Kidney (tissue), 22 donors: ENCODE measurements at places on chromosomes 12 and 14. TPM values are rescaled to one million over a fixed set of nuclear protein-coding genes. Genes with fewer than 3 reads are reported as not detected.
A peak's percentile ranks its signal among the peaks of the same experiment; 100 is the strongest.

DNA sequence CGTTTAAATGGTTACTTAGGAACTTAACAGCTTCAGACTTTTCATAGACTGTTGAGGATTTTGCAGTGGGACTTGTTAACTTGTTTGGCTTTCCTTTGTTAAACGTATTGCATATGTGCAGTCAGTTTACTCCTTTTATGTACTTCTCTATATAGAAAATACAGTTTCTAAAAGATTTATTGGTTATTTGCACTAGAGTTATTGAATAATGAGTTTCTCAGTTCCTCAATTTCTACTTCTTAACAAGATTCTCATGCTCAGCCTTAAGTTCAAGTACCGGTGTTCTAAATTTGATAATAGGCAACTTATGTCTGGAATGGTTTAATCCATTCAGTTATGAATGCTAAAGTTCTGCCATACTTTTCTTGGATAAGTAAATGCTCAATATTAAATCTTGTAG, 919 bp downstream of the PSMA3 start:
- H3K36me3 ChIP-seq, result peaks cover 3% of the 10 kb centered on the region
- no peak overlapping the region for H3K27ac ChIP-seq
- H3K4me1 ChIP-seq, result peaks cover 4% of the 10 kb centered on the region

GRCh38 chr12:125162489-125163028, 97.3 kb downstream of the AACS start:
- H3K4me1 ChIP-seq, result no peaks in the 10 kb centered on the region
- no peak overlapping the region for H3K27ac ChIP-seq
- H3K27me3 ChIP-seq, result no peaks in the 10 kb centered on the region
- H3K4me3 ChIP-seq, result no peak overlapping the region
- no peaks in the 10 kb centered on the region for H3K36me3 ChIP-seq
- DNase-seq, result no peak

DNA sequence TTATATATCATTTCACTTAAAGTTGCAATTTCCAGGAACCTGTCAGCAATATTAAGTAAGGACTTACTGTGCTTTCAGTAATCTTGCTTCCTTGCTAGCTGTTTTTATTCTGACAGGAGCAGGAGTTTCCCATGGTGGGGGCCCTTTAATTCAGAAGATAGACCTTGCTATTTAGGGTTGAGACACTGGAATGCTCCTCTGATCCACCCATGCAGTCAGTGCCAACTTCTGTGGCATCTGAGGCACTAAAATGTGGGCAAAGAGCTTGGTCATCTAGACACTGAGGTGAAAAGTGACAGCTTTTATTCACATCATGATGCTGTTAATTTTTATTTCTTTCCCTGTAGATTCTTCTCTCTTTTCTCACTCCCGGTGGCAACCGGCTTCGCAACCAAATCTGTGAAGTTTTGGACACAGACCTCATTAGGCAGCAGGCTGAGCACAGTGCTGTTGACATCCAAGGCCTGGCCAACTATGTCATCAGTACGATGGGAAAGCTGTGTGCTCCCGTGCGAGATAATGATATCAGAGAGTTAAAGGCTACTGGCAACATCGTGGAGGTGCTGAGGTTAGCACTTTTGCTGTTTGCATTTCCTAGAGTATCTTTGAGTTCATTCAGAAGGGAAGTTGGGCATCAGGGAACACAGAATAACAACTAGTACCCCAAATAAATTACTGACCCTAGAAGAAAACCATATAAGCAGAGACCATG, 18.8 kb downstream of the TCP11L2 start:
- no peaks in the 10 kb centered on the region for H3K27me3 ChIP-seq
- no peaks in the 10 kb centered on the region for H3K4me1 ChIP-seq
- no peak overlapping the region for H3K4me3 ChIP-seq
- no peak overlapping the region for H3K27ac ChIP-seq

GRCh38 chr12:131002216-131002631, 48.5 kb downstream of the ADGRD1 start:
- no peak overlapping the region for H3K4me3 ChIP-seq
- H3K36me3 ChIP-seq, result no peaks in the 10 kb centered on the region
- no peak for DNase-seq
- no peaks in the 10 kb centered on the region for H3K27me3 ChIP-seq
- no peak overlapping the region for H3K27ac ChIP-seq

- H3K4me3 ChIP-seq, result no peak overlapping the region
- no peak for DNase-seq
- no peaks in the 10 kb centered on the region for H3K27me3 ChIP-seq
- no peak overlapping the region for H3K27ac ChIP-seq
Measured at GRCh38 chr14:91330856-91331255, 86.4 kb upstream of the GPR68 start.

DNA sequence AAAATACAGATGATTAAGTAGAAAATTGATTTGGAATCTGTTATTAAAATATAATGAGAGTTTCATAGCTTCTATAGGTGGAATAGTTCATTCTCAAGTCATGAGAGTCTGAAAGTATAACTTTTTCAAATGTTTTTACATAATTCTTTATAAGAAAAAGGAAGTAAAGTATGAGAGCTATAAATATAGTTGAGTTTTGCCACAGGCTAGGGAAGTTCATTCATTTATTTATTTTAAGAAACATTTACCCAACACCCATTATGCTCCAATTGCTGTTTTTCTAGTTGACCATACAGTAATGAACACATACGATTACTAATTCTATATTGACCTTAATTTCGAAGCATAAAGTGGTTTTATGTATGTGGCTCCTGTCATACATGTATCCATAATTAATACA, 24.8 kb downstream of the LRRIQ1 start:
- no peak for DNase-seq
- H3K36me3 ChIP-seq, result no peaks in the 10 kb centered on the region
- no peak overlapping the region for H3K27ac ChIP-seq
- no peaks in the 10 kb centered on the region for H3K27me3 ChIP-seq
- H3K4me1 ChIP-seq, result no peaks in the 10 kb centered on the region

DNA sequence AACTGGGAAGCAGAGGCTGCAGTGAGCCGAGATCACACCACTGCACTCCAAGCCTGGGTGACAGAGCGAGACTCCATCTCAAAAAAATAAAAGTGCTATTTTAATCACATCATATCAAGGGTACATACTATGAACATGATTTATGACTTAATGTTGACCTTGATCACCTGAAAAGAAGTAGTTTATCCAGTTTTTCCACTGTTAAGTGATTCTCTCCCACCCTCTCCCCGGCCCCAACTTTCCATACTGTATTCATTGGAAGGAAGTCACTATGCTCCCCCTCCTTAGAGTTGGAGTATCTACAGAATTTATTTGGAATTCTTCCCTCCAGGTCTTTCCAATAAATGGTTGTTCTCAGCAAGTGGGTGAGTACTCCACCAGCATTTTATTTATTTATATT, 3.0 kb upstream of the PRMT5 start:
- H3K4me1 ChIP-seq, result no peaks in the 10 kb centered on the region
- DNase-seq, result no peak
- no peak overlapping the region for H3K27ac ChIP-seq
- H3K36me3 ChIP-seq, result no peaks in the 10 kb centered on the region

DNA sequence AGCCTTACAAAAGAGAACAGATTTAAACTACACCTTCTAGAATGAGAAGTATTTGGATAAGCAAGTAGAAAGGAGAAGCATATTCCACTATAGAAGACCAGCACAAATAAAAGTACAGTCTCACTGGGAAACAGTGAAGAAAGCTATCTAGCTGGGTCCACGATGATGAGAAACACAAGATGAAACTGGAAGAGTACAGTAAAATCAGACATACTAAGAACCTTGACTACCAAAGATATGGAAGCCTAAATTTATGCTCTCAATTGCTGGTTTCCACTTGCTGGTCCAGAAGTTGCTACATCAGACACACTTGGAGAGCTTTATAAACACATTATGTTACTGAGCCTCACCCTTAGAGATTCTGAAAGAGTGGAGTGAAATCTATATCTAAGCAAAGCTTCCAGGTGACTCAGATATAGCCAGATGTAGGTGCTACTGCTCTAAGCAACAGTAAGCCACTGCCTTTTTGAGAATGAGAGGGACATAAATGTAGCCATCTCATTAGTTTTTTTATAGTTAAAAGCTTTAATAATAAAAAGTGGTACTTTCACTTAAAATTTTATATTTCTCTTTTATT, 96.3 kb upstream of the BBS10 start:
- H3K27me3 ChIP-seq, result no peaks in the 10 kb centered on the region
- no peak for DNase-seq
- no peaks in the 10 kb centered on the region for H3K4me1 ChIP-seq
- no peak overlapping the region for H3K27ac ChIP-seq

- no peak overlapping the region for H3K4me3 ChIP-seq
- peaks cover 3% of the 10 kb centered on the region for H3K4me1 ChIP-seq
- H3K27me3 ChIP-seq, result no peaks in the 10 kb centered on the region
- DNase-seq, result no peak
Measured at GRCh38 chr14:100641274-100641860, 54.1 kb upstream of the BEGAIN start.

- no peaks in the 10 kb centered on the region for H3K4me1 ChIP-seq
- peak; percentile 21 for DNase-seq
- no peaks in the 10 kb centered on the region for H3K27me3 ChIP-seq
Measured at GRCh38 chr12:115630136-115630535, 647.4 kb downstream of the MED13L start.

DNA sequence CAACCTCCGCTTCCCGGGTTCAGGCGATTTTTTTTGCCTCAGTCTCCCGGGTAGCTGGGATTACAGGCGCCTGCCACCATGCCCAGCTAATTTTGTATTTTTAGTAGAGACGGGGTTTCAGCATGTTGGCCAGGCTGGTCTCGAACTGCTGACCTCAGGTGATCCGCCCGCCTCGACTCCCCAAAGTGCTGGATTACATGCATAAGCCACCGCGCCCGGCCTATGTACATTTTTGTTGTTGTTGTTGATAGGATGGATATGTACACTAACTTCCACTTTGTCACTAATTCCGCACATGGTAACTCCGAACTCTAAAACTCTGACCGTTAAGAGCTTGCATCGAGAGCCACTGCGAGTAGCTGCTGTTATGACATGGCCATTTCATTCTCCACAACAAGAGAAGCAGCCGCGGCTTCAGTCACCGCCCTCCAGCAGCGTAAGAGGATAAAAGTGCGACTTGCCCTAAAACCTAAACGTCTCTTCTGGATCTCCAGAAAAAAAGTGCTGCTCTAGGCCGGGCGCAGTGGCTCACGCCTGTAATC, 742 bp upstream of the MARS1 start:
- peaks cover 8% of the 10 kb centered on the region for H3K36me3 ChIP-seq
- H3K27me3 ChIP-seq, result no peaks in the 10 kb centered on the region
- no peaks in the 10 kb centered on the region for H3K4me1 ChIP-seq
- H3K27ac ChIP-seq, result no peak overlapping the region
- no peak for DNase-seq

DNA sequence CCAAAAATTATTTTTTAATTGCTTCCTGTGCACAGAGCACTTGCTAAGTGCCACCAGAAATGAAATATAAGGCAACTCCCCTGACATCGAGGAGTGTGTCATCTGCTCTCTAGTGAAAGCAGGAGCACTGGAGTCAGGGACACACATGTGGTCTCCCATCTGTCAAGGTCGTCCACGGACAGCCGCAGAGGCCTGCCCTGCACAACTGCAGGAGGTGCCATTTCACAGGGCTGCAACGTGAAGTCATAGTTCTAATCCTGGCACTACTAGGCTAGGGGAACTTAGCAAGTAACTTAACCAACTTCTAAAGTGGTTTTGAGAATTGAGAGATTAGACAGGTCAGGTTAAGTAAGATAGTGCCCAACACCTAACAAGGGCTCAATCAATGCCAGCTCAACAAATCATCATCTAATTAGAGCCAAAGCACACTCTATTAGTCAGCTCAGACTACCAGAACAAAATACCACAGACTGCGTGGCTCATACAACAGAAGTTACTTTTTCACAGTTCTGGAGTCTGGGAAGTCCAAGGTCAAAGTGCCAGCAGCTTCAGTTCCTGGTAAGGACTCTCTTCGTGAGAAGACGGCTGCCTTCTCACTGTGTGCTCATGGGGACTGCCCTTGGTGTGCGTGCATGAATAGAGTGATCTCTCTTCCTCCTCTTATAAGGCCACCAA, 30.7 kb downstream of the FOXN3 start:
- no peak overlapping the region for H3K27ac ChIP-seq
- no peaks in the 10 kb centered on the region for H3K27me3 ChIP-seq
- peaks cover 7% of the 10 kb centered on the region for H3K4me1 ChIP-seq
- no peak overlapping the region for H3K4me3 ChIP-seq
- no peak for DNase-seq

DNA sequence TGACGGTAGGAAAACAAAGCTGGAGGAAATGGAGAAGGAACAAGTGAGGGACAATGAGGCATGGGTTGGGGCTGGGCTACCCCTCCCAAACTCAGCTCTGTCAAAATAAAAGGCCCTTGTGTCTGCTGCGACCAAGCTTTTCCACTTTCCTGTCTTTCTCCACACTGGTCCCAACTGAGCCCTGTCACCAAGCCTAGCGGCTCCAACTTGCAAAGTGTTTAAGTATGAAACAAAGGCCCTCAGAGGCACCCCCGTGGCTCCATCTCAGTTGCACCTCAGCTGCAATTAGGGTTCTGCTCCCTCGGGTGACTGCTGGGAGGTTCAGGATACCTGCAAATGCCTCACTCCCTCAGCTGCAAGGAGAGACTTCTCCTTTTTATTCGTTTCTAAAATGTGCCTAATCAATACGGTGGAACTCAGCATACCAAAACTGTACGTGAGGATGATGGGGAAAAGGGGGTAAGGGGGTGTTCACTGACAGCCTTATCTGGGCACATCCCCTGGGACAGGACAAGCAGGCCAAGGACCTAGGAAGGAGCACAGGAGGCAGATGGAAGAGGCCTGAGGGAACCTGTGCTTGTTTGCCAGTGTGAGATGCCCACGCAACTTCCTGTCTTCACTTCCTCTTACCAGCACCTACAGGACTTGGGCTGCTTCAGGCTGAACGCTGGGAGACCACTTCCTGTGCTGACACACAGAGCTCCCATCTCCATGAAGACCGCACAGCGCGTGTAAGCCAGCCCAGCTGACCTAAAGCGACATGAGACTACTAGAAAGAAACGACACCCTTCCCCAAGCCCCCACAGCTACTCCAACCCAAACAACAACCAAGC, 8.9 kb downstream of the VAMP1 start:
- H3K27ac ChIP-seq, result peak overlapping the region; percentile 8
- peaks cover 28% of the 10 kb centered on the region for H3K36me3 ChIP-seq
- no peak for DNase-seq
- H3K4me1 ChIP-seq, result peaks cover 2% of the 10 kb centered on the region
- H3K4me3 ChIP-seq, result no peak overlapping the region
- H3K27me3 ChIP-seq, result no peaks in the 10 kb centered on the region

GRCh38 chr14:72801836-72802587, 91.9 kb downstream of the DPF3 start:
- no peaks in the 10 kb centered on the region for H3K27me3 ChIP-seq
- H3K27ac ChIP-seq, result no peak overlapping the region
- no peak for DNase-seq
- H3K4me3 ChIP-seq, result no peak overlapping the region
- H3K4me1 ChIP-seq, result no peaks in the 10 kb centered on the region

BDKRB2 gene
- 16.1 TPM for total RNA-seq

ASIC1 gene
- 1.6 TPM for total RNA-seq

KCNC2 gene
- not detected for total RNA-seq

PDE3A gene
- total RNA-seq, result 18.3 TPM

SSTR1 gene
- total RNA-seq, result 4.0 TPM
